Lower leg skin (tissue), 4 donors: ENCODE measurements at places on chromosomes 16 and 17. TPM values are rescaled to one million over a fixed set of nuclear protein-coding genes. Genes with fewer than 3 reads are reported as not detected.

GRCh38 chr17:252456-252855 lies 71.0 kb upstream of the DOC2B start:
- DNase-seq, result peak; percentile 66

GRCh38 chr17:27635275-27635823 lies 4.4 kb downstream of the LGALS9 start:
- no peak for DNase-seq

DNA sequence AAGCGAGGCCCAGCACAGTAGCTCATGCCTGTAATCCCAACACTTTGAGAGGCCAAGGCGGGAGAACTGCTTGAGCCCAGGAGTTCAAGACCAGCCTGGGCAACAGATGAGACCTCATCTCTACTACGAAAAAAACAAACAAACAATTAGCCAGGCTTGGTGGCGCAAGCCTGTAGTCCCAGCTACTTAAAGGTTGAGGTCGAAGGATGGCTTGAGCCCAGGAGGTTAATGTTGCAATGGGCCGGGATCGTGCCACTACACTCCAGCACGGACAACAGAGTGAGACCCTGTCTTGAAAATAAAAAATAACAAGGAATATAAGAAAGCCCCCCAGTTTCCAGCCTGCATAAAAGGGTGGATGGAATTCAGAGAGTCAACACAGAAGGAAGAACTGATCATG lies 40.3 kb downstream of the ARHGAP17 start:
- no peak for DNase-seq

- peak; percentile 69 for DNase-seq
These were observed 11.4 kb downstream of the HLF start for GRCh38 chr17:55275894-55276804.

DNA sequence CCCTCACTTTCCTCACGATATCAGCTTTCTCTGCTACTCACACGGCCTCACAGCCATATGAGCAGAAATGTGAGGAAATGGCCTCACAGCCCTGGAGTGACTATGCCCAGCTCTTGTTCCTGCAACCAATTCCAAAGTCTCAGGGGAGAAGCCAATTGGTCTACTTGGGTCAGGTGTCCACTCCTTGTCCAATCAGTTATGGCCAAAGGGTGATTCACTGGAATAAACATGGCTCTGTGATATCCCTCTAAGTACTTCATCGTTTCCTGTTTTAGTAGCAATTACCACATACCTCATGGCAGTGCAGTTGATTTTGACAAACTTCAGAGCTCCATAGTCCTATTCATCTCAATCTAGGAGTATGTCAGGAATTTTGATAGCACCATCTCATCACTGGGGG lies 195.4 kb downstream of the KATNIP start:
- DNase-seq, result no peak

GRCh38 chr17:80284631-80285030 lies 24.0 kb downstream of the RNF213 start:
- no peak for DNase-seq

GRCh38 chr16:76532188-76532973 lies 255.2 kb downstream of the CNTNAP4 start:
- no peak for DNase-seq

- no peak for DNase-seq
These were observed 58.0 kb downstream of the PITPNC1 start for GRCh38 chr17:67435122-67435521.

The LRRC37A2 gene
- 33.7 TPM for total RNA-seq

The AIPL1 gene
- total RNA-seq, result not detected

The TGFB1I1 gene
- 34.1 TPM for total RNA-seq
